ENCODE measurements at places on chromosomes 3 and 15.

GRCh38 chr3:134393074-134393473 lies 18.8 kb upstream of the AMOTL2 start:
- no peak for DNase-seq

- DNase-seq: peak; percentile 49
These were observed 68.2 kb downstream of the RAB11A start for GRCh38 chr15:65937476-65937875.

GRCh38 chr15:31385736-31386135 lies 59.1 kb downstream of the KLF13 start:
- DNase-seq: no peak

DNA sequence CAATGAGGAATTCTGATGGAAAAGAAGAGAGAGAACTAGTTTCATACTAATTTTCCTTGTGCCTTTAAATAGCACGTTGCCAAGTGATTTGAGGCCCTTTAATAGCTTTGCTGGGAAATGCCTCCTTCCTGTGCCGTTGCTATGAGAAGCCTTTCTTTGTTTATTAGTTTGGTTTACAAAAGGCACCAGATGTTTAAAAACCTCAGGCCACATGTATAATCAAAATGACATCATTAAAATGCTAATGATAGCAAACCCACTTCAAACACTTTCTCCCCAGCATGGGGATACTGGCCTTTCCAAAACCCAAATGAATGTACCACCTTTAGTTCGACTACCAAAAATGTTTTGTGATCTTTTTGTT lies 50.0 kb upstream of the TBC1D23 start:
- peak; percentile 45 for DNase-seq

GRCh38 chr15:72927451-72927850 lies 124.8 kb upstream of the NEO1 start:
- no peak for DNase-seq

- DNase-seq: no peak
These were observed 43.1 kb downstream of the PDE8A start for GRCh38 chr15:85024509-85025336.

DNA sequence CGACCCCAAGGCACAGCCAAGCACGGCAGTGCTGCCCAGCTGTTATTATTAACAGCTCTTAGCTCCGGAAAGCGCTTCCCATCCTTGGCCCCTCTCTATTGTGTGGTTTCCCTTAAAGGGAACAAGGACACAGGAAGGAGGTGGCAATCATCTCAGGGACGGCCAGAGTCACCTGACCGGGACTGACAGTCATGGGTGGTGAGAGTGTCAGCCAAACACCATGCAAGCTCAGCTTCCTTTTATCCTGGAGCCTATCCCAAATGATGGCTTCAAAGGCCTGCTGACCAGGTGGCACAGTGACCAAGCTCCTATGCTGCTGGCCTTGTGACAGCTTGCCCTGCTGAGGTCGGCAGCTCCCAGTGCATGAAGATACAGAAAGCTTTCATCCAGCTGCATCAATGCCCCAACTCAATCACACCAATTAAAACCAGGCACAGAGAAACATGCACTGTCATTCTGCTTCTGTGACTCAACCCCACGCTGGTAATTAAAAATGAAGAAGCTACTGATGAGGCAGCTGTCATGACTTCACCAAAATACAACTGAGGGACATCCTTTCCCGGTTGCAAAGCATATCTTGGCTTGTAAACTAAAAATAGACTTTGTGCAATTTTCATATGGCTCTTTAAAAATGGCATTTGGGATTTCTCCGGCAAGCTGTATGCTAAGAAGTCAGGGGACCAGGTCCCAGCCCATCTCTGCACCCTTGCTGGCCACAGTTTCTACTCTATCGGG lies 34.0 kb downstream of the PCSK6 start:
- DNase-seq: peak; percentile 63

GRCh38 chr15:101161656-101162055 lies 90.2 kb downstream of the CHSY1 start:
- DNase-seq: no peak

- peak; percentile 72 for DNase-seq
These were observed 35.7 kb upstream of the TMOD3 start for GRCh38 chr15:51793521-51794305.

DNA sequence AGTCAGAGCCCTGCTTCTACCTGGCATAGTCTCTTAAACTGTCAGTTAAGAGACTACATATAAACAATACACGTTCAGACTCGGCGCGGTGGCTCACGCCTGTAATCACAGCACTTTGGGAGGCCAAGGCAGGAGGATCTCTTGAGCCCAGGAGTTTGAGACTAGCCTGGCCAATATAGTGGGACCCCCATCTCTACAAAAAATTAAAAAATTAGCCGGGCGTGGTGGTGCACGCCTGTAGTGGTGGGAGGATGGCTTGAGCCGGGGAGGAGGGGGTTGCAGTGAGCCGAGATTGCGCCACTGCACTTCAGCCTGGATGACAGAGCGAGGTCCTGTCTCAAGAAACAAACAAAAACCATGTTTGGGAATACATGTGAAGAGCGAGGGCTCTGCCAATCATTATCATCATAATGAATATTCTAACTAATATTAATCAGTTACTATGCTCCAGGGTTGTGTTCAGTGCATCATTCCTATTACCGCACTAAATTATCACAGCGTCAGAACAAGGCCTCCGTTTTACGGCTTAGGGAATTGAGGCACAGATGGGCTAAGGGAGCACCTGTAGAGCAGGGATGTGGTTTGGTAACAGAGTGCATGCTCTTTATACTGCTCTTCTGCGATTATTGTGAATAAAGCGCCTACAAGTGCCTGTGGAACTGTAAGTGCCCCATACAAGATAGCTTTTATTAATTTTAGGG lies 844 bp upstream of the UQCC5 start:
- no peak for DNase-seq

GRCh38 chr15:36529296-36530011 lies 50.0 kb upstream of the CDIN1 start:
- no peak for DNase-seq

- DNase-seq: no peak
These were observed 76.2 kb upstream of the ADAMTS9 start for GRCh38 chr3:64763980-64764379.

GRCh38 chr3:10623578-10624275 lies 118.3 kb upstream of the ATP2B2 start:
- DNase-seq: no peak

DNA sequence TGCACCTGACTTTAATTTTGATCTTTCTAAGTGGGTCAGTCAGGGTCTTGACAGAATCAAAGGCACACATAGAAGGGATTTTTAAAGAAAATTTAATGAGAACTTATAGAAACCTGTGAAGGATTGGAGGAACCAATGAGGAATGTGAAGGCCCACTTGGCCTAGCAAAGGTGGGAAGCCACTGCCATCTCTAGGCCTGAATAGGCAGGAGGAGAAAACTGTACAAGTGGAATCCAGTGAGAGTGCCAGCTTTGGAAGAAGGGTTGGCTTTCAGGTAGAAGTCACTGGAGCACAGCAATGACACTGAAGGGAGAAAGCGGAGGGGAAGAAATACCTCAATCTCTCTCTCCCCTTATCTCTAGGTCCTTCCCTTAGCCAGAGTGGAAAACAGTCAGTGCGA lies 380.7 kb upstream of the KCNMB2 start:
- no peak for DNase-seq

- no peak for DNase-seq
These were observed 101.2 kb upstream of the TP63 start for GRCh38 chr3:189529889-189530471.

GRCh38 chr15:53869044-53869805 lies 109.0 kb upstream of the UNC13C start:
- no peak for DNase-seq

- DNase-seq: peak; percentile 82
These were observed 78.1 kb downstream of the AAGAB start for GRCh38 chr15:67176195-67176971.

- no peak for DNase-seq
These were observed 144.4 kb downstream of the DNAJB8 start for GRCh38 chr3:128322030-128323022.

DNA sequence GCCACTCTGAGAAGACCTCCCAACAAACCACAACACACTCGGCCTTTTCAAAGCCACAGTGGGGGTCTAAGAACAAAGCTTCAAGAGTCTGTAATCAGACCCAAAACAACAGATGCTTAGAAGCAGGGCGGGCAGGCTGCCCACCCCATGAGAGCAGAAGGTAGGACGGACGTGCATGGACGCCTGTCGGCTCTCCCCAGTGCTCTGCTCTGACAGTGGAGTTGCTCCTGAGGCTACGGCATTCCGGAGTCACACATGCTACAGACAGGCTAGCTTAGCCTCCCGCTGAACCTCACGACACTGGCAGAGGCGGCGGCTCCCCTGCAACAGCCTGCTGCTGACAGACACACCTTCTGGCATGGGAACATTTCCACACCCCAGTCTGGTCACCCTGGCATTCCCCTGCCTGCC lies 33.5 kb downstream of the SLCO2A1 start:
- peak; percentile 33 for DNase-seq

- no peak for DNase-seq
These were observed 915.2 kb downstream of the NSUN3 start for GRCh38 chr3:94978084-94978483.

DNA sequence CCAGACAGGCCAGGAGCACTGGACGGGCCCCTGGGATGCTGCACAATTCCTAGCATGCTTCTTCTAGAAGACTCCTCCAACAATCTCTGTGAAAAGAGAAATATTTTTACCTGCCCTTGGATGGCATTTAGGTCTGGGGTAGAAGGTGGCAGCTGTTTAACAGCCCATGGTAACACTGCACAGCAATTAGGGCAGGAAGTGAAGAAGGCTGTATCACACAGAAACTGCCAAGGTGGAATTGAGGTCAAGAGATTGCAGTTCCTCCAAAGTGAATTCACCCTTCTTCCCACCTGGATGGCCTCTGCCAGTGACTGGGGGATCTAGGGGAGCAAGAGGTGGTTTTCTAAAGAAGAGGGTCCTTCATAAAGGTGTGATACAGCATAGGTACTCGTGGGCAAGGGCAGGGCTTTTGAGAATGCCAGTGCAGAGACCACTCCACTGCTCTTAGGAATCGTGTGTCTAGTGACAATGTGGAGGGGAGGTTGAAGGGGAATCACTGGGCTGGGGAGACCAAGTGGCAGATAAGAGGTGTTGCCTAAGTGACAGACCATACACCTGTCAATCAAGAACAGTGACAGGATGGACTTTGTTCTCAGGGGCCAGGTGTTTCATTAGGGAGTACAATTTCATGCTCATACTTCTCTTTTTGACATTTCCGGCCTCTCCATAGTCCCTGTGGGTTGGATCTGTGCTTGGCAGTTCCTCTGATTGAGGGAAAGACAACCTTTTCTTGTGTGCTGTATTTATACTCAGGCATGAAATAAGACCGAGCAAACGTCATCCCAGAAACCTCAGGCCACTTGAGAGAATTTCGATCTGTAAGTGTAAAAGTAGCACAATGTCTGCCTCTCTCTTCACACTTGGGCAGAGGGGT lies 83.5 kb upstream of the BCL6 start:
- DNase-seq: no peak

- DNase-seq: no peak
These were observed 136.6 kb upstream of the FHIT start for GRCh38 chr3:61387817-61388216.

GRCh38 chr3:36678216-36679013 lies 85.9 kb downstream of the DCLK3 start:
- DNase-seq: no peak

GRCh38 chr3:108719178-108719806 lies 37.9 kb downstream of the RETNLB start:
- DNase-seq: no peak
